ENCODE measurements at places on chromosomes 2 and 18. TPM values are rescaled to one million over a fixed set of nuclear protein-coding genes. Genes with fewer than 3 reads are reported as not detected.
A peak's percentile ranks its signal among the peaks of the same experiment; 100 is the strongest.

DNA sequence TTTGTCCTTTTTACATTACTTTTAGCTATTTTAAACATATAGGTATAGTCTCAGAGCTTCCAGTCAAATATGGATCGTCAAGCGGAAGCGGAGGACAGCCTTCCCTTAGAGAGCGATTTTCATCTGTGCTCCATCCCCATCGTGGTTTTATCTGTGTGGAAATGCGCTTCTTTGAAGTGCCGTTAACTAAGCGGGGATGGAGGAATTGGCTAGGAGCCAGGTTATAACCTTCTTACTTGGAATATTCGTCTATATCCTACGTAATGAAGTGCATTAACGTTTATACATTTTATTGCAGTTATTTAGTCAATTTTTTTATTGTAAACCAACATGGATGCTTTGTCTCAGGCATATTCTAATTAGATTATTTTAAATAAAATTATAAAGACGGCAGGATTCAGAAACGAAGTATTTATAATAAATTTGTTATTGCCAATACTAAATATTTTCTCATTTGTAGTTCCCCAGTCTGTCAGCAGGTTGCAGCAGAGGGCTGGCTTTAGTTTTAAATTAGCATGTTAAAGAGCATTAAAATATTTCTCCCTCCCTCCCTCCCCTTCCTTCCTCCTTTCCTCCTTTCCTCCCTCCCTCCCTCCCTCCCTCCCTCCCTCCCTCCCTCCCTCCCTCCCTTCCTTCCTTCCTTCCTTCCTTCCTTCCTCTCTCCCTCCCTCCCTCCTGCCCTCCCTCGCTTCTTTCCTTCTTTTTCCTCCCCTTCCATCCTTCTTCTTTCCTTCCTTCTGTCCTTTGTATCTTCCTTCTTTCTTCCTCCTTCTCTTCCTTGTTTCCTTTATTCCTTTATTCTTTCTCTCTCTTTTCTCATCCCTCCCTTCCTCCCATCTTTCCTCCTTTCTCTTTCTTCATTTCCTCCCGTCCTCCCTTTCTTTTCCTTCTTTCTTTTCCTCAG is 80.6 kb upstream of the DOCK10 start:
- peak; percentile 14 for DNase-seq

Gene SIX3
- not detected for total RNA-seq

DNA sequence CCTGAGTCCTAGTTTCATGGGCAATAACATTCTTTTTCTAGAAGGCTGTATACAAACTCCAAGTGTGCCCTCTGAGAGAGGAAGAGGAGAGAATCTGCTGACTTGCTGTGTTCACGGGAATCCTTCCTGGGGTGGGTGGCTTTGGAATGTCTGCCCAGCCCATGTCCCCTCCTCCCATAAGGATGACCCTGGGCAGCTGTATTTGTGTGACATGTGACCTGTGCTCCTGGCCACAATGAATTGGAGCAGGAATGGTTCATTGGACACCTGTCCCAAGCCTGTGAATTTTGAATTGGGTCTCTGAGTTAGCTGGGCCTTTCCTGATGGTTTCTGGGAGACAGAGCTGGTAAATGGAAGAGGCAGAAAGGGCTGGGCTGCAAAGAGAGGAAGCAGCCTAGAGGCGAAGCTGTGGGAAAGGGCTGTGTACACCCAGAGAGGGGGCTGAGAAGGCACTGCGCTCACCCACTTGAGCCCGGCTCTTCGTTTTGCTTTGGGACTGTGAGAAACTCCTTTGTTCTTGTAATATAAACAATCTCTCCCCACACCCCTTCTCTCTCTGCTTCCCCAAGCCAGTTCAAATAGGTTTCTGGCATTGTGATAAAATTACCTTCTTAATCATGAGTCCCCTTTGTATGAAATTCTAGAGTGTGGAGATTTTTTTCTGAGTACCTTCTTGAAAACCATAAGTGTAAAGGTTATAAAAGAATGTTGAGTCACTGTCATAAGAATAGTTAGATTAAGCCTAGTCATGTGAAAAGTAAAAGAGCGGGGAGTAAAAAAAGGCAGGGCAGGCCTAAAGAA is 49.8 kb downstream of the SLC4A5 start:
- DNase-seq: peak; percentile 12

- peak; percentile 10 for DNase-seq
Observed at GRCh38 chr2:183359867-183360266, 235.6 kb downstream of the NUP35 start.

DNA sequence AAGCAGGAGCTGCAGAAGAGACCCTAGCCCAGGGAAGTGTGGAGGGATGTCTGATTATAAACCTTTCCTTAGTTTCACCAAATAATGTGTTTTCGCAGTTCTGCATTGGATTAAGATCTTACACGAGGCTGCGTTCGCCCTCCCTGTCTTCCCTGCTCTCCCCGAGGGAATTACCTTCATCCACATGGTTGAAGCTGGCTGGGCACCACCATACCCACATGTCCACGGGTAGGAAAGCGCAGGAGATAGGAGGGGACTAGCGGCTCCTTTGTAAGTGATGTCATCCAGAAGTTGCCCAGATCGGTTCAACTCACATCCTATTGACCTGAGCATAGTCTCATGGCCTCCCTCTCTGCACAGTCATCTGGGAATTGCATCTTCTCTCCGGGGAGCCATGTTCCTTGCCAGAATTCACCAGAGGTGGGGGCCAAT is 1.1 kb downstream of the TTL start:
- peak; percentile 59 for DNase-seq

Gene UGT1A10
- total RNA-seq: not detected

- no peak for DNase-seq
Observed at GRCh38 chr2:26578113-26578458, 63.1 kb downstream of the CIB4 start.

DNA sequence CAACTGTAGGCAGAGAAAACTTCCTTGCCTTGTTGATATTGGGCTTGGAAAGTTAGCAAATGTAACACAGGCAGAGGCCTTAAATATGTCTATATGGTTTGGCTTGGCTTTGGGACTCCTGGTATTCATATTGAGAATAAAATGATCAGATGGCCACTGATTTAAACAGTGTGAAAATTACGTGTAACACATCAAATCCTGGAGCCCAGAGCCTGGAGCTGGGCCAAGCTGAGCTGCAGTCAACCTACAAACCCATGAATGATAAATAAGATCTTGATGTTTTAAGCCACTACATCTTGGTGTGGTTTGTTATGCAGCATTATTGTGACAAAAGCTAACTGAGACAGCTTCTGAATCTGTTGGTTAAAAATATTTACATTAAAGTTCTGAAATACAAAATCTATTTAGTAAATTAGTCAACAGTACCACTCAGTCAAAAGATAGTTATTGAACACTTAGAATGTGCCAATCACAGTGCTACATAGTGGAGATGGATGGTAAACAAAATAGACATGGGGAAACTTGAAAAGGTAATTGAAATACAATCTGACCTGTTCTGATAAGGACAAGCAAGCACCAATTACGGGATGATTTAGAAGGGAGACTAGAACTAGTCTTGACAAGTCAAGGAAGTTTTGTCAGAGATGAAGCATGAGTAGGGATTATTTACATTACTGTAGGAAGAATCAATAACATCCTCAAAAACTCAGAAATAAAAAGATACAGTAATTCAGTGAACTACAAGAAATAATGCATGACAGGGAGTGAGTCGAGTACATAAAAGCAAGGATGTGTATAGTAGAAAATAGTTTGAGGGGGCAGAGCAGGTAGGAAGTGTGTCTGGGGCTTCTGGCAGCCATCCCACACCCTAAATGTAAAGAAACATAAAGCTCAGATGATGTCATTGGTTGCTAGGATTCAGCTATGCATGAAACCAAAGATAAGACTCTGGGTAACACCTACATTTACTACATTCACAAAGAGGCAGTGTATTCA is 157.7 kb downstream of the HNMT start:
- DNase-seq: no peak

- no peak for DNase-seq
Observed at GRCh38 chr2:40352041-40352702, 99.7 kb downstream of the SLC8A1 start.

Gene LRP1B
- total RNA-seq: 4.3 TPM

Data from renal cortical epithelial cell (primary cell).